ENCODE measurements at places on chromosomes 4 and X.
A peak's percentile ranks its signal among the peaks of the same experiment; 100 is the strongest.

GRCh38 chrX:109720947-109721346, 12.1 kb downstream of the ACSL4 start:
- DNase-seq: no peak

GRCh38 chrX:109871121-109871888, 131.6 kb upstream of the TMEM164 start:
- no peak for DNase-seq

DNA sequence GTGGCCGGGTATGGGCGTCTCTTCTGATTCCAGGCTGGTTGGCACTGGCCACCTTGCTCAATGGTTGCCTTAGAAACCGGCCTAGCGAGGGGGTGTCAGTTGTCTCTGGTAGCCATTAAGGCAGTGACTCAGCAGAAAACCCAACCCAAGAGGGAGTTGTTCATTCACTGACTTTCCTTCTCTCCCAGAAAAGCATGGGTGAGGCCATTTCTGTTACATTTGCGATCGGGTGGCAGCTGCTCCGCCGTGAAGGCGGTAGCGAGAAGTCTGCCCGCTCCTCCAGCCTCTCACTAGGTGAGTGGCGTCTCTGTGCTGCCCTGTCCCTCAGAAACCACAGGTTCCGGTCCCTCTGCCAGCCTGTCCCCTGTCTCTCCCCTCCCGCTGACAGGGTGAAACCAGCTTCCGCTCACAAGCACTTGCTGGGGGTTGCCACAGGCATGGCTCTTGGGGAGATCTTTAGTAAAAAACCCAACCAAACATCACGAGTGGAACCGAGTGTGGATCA, 17.4 kb downstream of the IRAK1 start:
- DNase-seq: no peak

- no peak for DNase-seq
Measured at GRCh38 chr4:40687676-40688389, 58.2 kb upstream of the RBM47 start.

DNA sequence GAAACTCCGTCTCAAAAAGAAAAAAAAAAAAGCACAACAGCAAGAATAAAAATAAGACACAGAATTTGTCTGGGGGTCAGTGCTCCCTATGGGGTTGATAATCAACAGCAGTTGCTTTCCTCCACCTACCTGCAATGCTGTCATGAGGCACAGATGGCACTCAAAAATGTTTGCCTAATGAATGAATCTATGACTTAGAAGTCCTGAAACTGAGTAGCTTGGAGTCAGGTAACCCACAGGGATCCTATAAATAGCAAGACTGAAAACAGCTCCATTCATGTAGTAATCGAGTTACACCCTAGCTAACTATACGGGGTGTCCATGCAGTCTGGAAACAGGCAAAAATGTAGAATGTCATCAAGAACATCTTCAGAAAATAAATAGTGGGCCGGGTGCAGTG, 19.8 kb upstream of the DDX3X start:
- no peak for DNase-seq

DNA sequence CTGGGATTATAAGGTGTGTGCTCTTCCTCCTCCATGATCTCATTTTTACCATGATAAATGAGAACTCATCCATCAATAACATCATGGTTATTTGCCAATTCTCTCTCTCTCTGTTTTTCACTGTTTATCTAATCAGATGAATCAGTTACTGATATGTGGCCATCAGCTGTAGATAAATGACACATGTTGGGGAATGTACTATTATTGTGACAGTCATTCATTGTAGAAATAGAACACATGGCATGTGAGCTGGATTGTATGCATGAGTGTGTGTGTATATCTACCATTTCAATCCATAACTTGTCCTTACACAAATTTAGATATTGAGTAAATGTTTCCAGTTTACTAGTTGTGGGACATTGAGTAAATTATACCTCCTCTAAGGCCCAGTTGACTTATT, 53.0 kb downstream of the OSTC start:
- DNase-seq: no peak

GRCh38 chr4:84051089-84051488, 448.0 kb downstream of the NKX6-1 start:
- no peak for DNase-seq

GRCh38 chr4:48570646-48571220, 80.7 kb downstream of the ZAR1 start:
- DNase-seq: peak; percentile 9

DNA sequence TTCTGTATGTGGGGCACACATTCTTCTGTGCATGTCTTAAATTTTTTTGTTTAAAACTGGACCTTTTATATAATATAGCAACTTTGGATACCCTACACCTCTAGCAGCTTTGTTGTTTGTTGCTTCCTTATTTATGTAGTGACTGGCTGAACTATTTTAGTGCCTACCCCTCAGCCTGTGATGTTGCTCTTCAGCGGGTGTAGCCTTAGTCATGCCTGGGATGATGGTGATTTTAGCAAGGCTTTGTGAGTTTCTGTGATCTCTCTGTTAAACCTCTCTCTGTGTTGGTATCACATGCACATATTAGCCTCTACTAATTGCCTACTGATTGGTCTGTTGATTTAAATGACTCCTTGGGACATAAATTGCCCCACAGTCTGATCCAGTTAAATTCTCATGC, 22.8 kb downstream of the USP9X start:
- no peak for DNase-seq

- no peak for DNase-seq
Measured at GRCh38 chrX:1528186-1528883, 8.7 kb downstream of the P2RY8 start.

GRCh38 chr4:2507259-2507658, 29.2 kb upstream of the FAM193A start:
- no peak for DNase-seq

GRCh38 chr4:81421346-81422218, 50.1 kb downstream of the RASGEF1B start:
- no peak for DNase-seq

DNA sequence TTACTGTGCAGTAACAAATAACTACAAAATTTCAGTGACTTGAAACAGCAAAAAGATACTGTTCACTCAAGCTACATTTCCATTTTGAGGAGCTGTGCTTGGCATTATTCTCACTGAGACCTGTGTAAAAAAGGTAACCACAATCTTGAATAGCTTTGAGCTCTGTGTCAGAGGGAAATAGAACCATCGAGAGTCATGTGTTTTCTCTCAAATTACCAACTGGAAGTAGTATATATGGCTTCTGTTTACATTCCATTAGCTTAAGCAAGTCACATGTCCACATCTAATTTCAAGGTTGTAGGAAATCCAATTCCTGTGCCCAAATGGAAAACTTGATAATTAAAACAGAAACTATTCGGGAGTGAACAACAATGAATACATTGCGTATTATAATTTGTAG, 82.9 kb upstream of the BANK1 start:
- DNase-seq: no peak

DNA sequence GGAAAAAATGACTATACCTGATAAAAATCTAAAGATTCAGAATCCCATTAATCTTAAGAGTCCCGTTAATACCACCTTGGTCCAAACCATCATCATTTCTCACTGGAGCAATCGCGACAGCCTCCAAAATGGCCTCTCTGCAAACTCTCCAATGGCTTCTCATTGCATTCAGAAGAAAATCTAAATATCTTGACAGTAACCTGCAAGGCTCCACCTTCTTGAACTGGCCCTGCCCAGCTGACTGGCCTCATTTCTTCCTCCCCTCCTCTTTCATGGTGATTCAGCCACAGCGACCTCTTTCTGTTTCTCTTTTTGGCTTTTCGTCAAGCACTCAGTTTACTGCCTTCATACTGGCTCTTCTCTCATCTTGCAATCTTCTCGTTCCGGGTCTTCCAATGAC, 56.2 kb upstream of the GPRIN3 start:
- no peak for DNase-seq

- DNase-seq: peak; percentile 8
Measured at GRCh38 chr4:74189331-74190043, 31.6 kb downstream of the MTHFD2L start.

DNA sequence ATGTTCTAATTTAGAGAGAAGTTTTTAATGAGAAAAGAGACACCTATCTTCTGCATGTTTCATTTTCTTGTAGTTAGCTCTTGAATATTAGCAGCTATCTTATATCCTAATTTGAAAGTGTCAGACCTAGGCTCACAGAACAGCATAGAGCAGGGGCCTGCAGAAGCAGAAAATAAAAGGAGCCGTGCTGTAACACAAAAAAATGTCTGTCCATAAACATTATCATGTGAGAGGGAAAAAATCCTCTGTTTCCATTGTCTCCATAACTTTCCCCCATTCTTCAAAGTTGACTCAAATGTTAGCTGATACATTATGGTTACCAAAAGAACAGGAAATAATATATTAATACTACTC, 329.2 kb upstream of the EPHA5 start:
- no peak for DNase-seq

DNA sequence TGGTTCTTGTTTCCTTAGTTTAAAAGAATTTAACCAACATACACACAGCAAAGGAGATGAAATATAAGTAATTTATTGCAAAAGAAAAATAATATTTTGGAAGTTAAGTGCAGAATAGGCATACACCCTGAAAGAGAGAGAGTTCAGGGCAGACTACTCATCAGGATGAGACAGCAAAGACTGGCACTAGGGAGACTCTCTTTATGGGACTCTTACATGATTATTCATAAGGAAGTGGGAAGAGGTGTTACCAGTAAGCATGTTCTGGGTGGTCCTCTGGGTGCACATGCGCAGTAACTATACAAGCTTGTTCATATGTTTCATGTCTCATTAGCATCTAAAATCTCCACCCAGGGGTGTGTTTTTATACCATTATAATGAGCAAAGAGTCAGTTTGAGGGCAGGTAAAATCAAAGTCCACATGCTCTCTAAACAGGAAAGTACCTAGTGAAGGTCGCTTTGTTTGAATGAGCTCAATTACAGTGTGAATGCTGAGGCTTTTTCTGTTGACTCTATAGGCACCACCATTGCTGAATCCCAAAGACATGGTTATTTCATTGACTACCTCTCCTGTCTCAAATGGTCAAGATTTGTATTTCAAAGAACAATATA, 38.2 kb upstream of the PRDM5 start:
- no peak for DNase-seq

GRCh38 chr4:17204908-17205307, 306.5 kb upstream of the LDB2 start:
- DNase-seq: no peak

- DNase-seq: no peak
Measured at GRCh38 chr4:141080668-141081067, 52.6 kb downstream of the RNF150 start.

DNA sequence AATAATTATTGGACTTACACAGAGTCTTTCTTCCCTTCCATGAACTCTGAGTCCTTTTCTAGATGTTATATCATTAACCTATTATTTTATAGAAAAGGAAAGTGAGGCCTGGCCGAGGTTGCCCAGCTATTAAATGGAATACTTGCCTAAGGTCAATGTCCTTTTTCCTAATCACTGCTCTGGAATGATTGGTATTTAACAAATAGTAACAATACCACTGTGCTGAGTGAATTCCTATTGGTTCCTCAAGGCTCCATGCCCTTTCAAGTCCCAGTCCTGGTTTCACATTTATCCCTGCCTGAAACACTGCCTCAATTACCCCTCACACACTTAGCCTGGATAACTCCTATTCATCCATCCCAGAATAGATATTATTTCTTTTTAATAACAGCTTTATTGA, 6.2 kb downstream of the TCEAL9 start:
- no peak for DNase-seq

- no peak for DNase-seq
Measured at GRCh38 chr4:77152421-77152820, 4.6 kb upstream of the CCNG2 start.

DNA sequence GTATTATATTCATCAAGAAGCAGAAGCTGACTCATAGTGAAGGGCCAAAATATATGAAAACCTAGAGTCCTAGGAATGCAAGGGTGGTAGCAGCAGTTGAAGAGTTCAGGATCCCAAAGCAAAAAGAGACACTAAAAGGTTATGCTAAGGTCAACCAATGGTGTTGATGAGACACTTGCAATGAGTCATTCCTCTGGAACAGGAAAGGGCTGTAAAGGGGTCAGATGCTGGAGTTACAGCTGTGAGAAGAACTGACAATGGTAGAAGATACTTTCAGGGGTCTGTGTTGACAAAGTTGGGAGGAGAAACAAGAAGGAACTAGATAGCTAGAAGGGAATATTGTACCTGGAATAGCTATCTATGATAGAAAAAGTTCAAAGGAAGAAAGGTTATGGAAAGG, 47.5 kb downstream of the ZGRF1 start:
- peak; percentile 4 for DNase-seq

DNA sequence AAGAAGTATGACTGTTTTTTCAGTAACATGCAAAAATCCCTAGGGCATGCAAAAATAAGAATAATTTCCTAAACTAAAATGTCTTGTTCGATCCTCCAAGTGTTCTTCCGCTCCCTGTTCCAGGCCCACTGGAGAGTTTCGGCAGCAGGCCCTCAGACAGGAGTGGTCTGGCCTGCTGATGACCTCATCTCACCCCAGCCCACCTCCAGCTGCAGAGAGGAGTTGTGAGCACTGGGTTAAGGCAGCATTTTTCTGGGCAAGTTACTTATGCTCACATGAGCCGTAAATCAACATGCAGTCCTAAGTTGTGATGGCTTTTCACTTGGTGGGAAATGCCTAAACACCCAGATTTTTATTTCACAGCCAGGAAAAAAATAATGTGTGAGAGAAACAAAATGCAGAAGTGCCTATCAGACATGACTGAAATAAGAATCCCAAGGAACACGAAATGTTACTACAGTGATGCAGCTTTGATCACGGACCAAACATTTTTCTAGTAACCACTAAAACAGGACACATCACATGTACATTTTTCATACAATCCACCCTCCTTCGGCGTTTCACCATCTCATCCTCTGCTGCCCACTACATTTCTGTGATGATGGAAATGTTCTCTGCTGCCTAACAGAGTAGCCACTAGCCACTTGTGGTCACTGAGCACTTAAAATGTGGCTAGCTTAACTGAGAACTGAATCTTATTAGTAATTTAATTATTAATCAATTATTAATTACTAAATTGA, 153.3 kb upstream of the TBL1X start:
- no peak for DNase-seq

- DNase-seq: peak; percentile 1
Measured at GRCh38 chrX:49754233-49754857, 58.6 kb upstream of the PAGE1 start.

- no peak for DNase-seq
Measured at GRCh38 chr4:6271206-6271605, 1.6 kb downstream of the WFS1 start.

DNA sequence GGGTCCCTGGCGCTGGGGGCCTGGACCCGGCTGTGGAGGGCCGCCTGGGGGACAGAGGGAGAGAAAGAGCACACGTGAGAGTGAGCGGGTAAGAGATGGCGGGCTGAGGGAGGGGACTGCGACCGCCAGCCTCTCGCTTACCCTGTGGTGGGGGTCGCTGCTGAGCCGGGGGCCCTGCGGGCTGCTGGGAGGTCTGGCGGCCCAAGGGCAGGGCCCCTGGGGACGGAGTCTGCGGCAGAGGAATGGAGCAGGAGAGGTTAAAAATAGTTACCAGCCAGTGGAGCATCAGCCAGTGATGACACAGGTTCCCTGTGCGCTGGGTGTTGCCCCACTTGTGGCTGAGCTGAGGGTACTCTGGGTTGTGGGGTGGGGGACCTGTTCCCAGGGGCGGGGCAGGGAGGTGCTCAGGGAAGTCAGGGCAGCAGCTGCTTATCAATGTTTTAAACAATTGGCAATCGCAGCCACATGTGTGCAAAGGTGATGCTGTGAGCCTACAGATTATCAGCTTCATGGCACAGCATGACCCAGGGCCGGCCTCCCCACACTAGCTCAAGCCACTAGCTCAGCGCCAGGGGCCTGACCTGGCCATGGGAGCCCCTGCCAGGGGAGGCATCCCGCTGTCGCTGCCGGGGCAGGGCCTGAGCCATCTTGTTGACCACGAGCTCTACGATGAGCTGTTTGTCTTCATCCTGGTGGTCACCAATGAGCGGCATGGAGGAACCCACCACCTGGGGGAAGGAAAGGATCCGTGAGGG, 7.5 kb upstream of the TIMP1 start:
- DNase-seq: no peak
